ENCODE measurements at places on chromosomes 5 and 9. TPM values are rescaled to one million over a fixed set of nuclear protein-coding genes. Genes with fewer than 3 reads are reported as not detected.

FYB1 gene
- polyA plus RNA-seq, result 5.8 TPM

NR6A1 gene
- polyA plus RNA-seq, result 1.4 TPM

TAF11L10 gene
- polyA plus RNA-seq, result not detected

PCDHB14 gene
- 2.2 TPM for polyA plus RNA-seq

PDGFRB gene
- polyA plus RNA-seq, result 21.3 TPM

GPR151 gene
- not detected for polyA plus RNA-seq

PHYKPL gene
- 125 TPM for polyA plus RNA-seq

SOX30 gene
- polyA plus RNA-seq, result 0.27 TPM

VPS13A gene
- 44.7 TPM for polyA plus RNA-seq

All from adrenal gland (tissue), 19 donors.